Hepatic stellate cell (primary cell): ENCODE measurements at places on chromosomes 5 and 9.

DNA sequence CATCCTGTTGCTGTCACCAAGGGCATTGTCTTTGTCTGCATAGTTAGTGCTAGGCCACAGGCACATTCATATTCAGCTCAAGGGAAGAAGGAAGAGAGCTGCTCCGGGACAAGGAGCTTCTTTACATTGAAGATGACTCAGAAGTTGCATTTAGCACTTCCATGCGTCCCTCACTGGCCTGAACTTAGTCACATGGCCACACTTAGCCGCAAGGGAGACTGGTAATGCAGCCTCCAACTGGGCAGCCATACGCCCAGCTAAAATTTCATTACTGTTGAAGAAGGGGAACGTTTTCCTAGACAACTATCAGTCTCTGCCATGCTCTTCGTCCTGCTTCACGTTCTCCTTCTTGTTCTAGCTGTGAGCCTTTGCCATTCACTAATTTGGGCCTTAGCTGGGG is 20.0 kb downstream of the ACTL7B start:
- no peak for DNase-seq

- no peak for DNase-seq
Measured at GRCh38 chr5:163447191-163447590, 9.8 kb downstream of the CCNG1 start.

DNA sequence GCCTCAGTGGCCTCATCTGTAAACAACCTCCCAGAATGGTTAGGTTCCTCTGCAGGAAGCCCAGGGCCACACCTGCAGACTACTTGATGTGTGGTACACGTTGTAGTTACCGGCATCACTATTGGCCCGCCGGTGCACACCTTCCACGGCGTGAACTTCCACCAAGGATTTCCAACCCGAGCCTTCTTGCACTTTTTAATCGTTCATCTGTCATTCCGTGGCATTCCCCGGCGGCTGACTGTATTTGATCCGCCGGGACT is 5.3 kb upstream of the TRIM41 start:
- DNase-seq, result no peak

- DNase-seq, result no peak
Measured at GRCh38 chr5:169083394-169084018, 217.4 kb downstream of the SLIT3 start.

DNA sequence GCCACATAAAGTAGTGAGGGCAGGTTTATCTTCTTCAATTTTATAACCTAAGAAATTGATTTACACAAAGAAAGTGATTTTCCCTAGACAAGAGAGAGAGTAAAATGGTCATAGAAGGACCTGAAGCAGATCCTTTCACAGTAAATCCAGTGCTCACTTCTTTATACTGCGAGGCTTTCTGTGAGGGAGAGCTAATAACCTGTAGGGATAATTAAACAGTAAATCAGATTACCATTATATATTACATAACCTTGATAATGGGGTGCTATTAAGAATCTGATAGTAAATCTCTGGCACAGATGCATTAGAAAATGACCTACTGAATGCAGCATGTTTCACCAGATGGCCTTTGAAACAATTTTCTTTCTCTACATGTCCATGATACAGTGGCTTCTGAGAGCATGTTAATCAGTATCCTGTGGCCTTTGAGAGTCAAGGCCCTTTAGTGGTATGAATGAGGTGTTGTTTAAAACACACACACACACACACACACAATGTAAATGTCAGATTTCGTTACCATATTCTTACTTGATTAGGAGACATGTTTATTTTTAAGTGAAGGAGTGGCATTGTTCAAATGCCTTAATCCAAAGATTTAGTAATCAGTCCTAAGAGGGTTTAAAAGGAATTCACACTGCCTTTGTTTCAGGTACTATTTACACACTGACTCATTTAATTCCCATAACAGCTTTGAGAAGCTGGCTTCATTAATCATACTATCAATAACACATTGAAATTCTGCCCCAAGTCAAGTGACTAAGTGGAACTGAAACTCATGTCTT is 124.7 kb downstream of the ALDH1A1 start:
- DNase-seq, result no peak

DNA sequence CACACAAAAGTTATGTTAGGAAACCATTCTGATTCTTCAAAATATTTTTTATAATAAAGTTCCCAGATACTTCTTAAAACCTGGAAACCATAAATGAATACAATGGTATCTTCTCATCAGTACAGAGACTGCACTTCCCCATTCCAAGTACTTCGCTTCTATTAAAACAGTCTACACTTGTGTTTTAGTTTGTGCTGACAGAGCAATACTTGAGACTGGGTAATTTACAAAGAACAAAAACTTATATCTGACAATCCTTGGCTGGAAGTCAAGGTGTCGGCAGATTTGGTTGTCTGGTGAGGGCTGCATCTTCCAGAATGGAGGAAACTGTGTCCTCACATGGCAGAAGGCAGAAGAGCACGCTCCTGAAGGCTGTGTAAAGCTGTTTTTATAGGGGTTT is 70.1 kb downstream of the RFX3 start:
- DNase-seq, result no peak

DNA sequence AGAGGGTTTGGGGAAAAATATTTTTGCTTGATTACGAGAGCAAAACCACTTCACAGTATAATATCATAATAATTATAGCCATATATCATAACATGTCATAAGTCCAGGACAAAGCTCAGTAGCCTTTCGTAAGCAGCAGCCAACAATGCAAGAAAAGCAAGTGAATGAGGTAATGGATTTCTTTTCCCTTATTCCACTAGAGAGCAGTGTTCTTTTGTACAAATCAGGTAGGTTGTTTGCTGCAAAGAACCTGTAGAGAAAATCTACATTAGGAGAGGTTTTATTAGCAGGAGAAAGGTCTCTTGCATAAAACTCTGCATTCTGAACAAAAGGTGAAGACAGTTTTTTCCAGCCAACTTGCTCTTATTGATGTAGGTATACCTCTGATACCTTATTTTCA is 1033.4 kb downstream of the TLE4 start:
- peak; percentile 1 for DNase-seq

GRCh38 chr9:104177003-104177611 is 83.0 kb downstream of the SMC2 start:
- DNase-seq, result no peak

- no peak for DNase-seq
Measured at GRCh38 chr5:109003928-109004327, 256.2 kb downstream of the FER start.
